ENCODE measurements at places on chromosomes 16 and 17.

DNA sequence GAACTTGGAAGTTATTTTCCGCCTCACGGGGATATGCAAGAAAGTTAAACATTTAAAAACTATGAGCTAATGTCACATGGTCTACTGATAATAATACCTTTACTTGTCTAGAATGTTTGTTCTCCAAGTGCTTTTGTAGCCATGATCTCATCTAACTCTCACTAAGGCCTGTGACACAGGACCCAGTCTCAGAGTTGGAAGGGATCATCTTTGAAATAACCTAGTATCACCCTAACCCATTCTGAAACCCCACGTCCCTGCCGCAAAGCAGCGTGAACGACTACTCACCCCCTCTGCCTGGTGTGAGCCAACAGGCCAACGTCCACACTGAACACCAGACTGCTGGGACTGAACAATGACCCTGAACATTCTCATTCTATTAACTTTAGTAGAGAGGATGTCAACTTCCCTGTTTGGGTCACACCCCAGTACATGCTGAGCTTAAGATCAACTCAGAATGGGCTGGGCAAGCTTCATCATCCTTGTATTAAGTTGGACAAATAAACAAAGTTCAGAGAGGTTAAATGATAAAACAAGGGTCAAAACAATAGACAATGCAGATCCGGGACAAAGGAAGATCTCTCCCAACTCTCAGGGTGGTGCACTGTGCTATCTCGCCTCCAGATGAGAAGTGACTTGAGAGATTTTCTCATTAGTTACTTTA, 54.8 kb upstream of the BCAR1 start:
- DNase-seq: no peak

DNA sequence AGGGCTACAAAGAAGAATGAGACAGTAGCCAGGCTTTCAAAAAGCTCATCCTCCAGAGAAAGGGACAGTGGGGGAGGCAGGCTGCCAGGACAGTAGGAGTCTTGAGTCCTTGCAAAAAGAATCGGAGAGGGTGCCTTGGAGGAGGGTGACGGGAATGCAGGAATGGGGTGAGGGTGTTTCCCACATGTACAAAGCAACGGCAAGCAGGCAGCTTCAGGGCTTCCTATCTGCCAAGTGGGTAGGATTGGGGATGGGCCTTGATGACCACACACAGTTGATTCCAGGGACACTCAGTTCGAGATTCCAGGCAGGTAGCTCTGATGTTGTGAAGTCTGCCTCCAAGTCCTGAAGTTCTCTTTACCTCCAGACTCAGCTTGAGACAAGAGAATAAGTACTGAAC, 54.4 kb downstream of the C17orf67 start:
- no peak for DNase-seq

DNA sequence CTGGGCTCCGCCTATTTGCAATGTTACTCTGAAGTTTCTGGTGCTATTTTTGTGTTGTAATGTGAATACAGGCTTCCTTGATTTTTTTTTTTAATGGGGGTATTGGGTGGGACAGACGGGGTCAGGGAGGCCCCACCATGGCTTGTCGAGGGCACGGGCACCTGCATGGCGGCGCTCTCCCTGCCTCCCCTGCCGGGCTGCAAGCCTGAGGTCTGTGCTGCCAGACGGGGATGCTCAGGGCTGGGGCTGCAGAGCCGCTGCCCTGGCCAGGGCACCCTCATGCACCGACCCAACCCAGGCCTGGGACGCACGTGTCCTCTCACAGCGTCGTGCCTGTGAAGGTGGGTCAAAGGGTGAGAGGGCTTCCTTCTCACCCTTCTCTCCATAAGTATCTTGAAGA, 13.0 kb upstream of the ZFPM1 start:
- no peak for DNase-seq

GRCh38 chr17:63697341-63698286, 2.3 kb downstream of the LIMD2 start:
- peak; percentile 92 for DNase-seq

- no peak for DNase-seq
These were observed 212.4 kb downstream of the RBFOX3 start for GRCh38 chr17:79398441-79398840.

DNA sequence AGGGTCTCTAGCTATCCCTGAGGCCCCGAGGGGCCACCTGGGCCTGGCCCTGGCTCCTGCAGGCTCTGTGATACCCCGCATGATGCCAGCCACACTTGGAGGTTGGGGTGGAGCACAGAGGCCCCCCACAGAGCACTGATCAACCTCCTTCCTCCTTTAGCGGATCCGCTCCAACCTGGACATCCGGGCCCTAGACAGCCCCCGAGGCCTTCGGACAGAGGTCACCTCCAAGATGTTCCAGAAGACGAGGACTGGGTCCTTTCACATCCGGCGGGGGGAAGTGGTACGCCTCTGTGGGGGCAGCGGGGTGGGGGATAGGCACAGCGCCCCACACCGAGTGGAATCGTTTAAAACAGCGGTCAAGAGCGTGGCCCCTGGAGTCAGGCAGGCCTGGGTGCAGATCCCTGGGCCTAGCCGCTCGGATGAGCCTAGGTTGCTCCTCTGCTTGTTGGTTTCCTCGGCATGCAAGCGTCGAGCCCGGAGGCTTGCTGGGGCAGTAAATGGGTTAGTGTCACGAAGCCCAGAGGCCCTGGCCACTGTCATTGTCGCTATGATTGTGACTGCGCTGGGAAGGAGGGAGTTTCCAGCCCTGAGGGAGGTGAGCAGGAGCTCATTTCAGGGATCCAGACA, 9.9 kb downstream of the ITGB4 start:
- no peak for DNase-seq
